ENCODE measurements at places on chromosomes 16 and 17.
A peak's percentile ranks its signal among the peaks of the same experiment; 100 is the strongest.

- H3K27ac ChIP-seq, result no peak overlapping the region
- H3K27me3 ChIP-seq, result no peaks in the 10 kb centered on the region
- H3K36me3 ChIP-seq, result no peaks in the 10 kb centered on the region
Measured at GRCh38 chr17:33696102-33696501, 403.0 kb upstream of the ASIC2 start.

DNA sequence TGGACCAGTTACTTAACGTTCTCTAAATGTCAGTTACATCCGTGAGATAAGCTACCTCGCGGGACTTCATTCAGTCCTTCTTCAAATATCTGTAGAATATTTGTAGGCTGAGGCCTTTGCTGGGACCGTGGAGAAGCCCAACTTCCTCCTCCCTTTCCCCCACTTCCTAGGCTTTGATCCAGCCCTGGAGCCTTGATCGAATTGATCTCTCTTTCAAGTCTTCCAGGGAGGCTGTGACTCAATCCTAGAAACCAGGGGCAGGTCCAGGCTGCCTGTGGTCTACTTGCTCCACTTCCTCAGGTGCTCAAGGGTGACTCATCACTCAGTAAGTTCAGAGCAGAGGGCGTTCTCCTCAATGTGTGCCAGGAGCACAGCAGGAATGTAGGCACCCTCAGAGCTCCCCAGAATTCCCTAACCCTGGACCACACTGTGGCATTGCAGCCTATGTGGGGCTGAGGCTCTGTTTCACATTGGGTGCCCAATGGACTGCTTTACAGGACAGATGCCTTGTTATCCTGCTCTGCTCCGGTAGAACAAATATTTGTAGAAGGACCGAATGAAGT lies 11.2 kb upstream of the CEP20 start:
- H3K4me3 ChIP-seq, result peak overlapping the region; percentile 28
- peak overlapping the region; percentile 49 for H3K27ac ChIP-seq
- H3K4me1 ChIP-seq, result peaks cover 35% of the 10 kb centered on the region
- peak; percentile 76 for DNase-seq
- H3K36me3 ChIP-seq, result no peaks in the 10 kb centered on the region
- no peaks in the 10 kb centered on the region for H3K27me3 ChIP-seq

DNA sequence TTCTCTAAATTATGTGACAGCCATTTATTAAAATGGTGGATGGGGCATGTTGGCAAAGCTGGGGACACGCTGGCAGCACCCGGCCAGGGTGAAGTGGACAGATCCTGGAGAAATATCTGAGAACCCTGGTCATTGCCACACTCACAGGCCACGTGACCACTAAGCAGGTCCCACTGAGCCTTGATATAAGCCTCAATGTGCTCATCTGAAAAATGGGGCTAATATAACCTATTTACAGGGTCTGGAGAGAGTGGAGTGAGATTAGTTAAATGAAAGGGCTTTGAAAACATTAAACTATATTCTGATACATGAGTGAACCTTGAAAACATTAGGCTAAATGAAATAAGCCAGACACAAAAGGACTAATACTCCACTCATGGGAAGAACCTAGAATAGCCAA lies 108.9 kb downstream of the RBFOX3 start:
- H3K4me1 ChIP-seq, result no peaks in the 10 kb centered on the region
- no peak overlapping the region for H3K4me3 ChIP-seq
- DNase-seq, result no peak
- no peak overlapping the region for H3K27ac ChIP-seq

GRCh38 chr16:58200004-58200797 lies 2.3 kb upstream of the CSNK2A2 start:
- DNase-seq, result no peak
- H3K4me3 ChIP-seq, result no peak overlapping the region
- peaks cover 16% of the 10 kb centered on the region for H3K36me3 ChIP-seq
- H3K27ac ChIP-seq, result no peak overlapping the region
- peaks cover 36% of the 10 kb centered on the region for H3K27me3 ChIP-seq
- H3K4me1 ChIP-seq, result peaks cover 27% of the 10 kb centered on the region

DNA sequence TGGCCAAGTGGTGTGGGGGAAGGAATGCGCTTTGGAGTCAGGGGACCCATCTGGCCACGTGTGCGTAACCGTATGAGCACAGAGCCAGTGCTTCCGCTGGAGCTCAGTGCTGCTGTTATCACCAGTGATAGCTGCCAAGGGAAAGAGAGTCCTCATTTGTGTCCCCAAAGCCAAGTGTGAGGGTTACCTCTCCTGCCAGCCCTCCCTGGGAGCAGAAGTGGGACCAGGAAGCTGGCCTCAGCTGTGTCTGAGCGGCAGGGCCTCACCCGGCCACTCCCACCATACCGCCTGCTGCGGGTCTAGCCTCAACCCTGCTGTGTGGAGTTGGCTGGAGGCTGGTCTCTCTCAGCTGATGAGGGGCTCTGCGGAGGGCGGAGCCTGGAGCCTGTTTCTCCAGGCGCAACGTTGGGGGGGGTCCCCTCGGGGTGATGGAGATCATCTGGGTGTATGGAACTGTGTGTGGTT lies 44.5 kb downstream of the MEAK7 start:
- DNase-seq, result no peak
- no peak overlapping the region for H3K4me3 ChIP-seq
- H3K36me3 ChIP-seq, result peaks cover 46% of the 10 kb centered on the region
- H3K4me1 ChIP-seq, result no peaks in the 10 kb centered on the region

- H3K36me3 ChIP-seq, result no peaks in the 10 kb centered on the region
- no peak overlapping the region for H3K4me3 ChIP-seq
- no peak overlapping the region for H3K27ac ChIP-seq
- 0 out of 2 replicates have a peak, but pooled peaks cover 1% of the 10 kb centered on the region for H3K27me3 ChIP-seq
- no peak for DNase-seq
- H3K4me1 ChIP-seq, result no peaks in the 10 kb centered on the region
Measured at GRCh38 chr16:59116744-59117143, 382.6 kb upstream of the GOT2 start.

- DNase-seq, result peak; percentile 71
- H3K27me3 ChIP-seq, result peaks cover 4% of the 10 kb centered on the region
- H3K27ac ChIP-seq, result peak overlapping the region; percentile 93
Measured at GRCh38 chr17:602436-602835, 112.2 kb downstream of the VPS53 start.

DNA sequence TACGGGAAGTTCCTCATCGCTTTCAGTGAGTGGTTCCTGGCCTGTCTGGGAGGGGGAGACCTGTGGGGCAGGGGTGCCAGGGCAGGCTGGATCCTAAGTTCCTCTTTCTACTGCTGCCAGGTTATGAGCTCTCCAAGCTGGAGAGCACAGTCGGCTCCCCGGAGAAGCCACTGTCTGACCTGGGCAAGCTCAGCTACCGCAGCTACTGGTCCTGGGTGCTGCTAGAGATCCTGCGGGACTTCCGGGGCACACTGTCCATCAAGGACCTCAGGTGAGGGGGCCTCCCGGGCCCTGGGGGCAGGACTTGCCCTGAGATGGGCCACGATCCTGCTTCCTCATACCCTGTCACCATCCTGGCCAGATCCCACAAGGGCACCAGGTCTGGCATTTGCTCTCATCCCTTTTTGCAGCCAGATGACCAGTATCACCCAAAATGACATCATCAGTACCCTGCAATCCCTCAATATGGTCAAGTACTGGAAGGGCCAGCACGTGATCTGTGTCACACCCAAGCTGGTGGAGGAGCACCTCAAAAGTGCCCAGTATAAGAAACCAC lies 5.1 kb downstream of the PRSS8 start:
- peaks cover 13% of the 10 kb centered on the region for H3K27me3 ChIP-seq
- H3K36me3 ChIP-seq, result no peaks in the 10 kb centered on the region
- H3K27ac ChIP-seq, result no peak overlapping the region
- H3K4me3 ChIP-seq, result no peak overlapping the region

DNA sequence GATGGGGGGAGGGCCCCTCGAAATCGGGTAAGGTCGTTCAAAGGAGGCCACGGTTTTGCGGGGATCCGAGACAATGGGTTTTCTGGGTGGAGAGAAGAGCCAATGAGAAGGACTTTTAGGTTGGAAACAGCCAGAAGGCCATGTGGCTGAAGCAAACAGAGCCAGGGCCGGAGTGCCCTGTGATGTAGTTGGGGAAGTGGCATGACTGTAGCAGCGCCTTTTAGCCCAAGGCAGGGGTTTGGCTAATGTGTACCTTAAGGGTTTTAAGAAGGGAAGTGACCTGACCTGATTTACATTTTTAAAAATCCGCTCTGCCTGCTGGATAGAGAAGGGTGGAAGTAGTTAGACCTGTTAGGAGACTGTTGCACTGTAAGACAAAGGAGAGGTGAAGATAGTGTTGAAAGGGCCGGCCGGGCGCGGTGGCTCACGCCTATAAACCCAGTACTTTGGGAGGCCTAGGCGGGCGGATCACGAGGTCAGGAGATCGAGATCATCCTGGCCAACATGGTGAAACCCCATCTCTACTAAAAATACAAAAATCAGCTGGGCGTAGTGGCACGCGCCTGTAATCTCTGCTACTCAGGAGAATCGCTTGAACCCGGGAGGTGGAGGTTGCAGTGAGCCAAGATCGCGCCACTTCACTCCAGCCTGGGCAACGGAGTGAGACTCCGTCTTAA lies 1.0 kb downstream of the LYRM1 start:
- H3K36me3 ChIP-seq, result peaks cover 33% of the 10 kb centered on the region
- H3K27ac ChIP-seq, result peak overlapping the region; percentile 97
- H3K4me3 ChIP-seq, result peak overlapping the region; percentile 89
- peaks cover 2% of the 10 kb centered on the region for H3K27me3 ChIP-seq

GRCh38 chr17:37750292-37750691 lies 5.4 kb upstream of the HNF1B start:
- no peak overlapping the region for H3K27ac ChIP-seq
- peaks cover 26% of the 10 kb centered on the region for H3K4me1 ChIP-seq
- H3K27me3 ChIP-seq, result peaks cover 20% of the 10 kb centered on the region

GRCh38 chr17:29972277-29972676 lies 30.8 kb downstream of the EFCAB5 start:
- no peaks in the 10 kb centered on the region for H3K36me3 ChIP-seq
- H3K27me3 ChIP-seq, result no peaks in the 10 kb centered on the region
- no peak overlapping the region for H3K27ac ChIP-seq
- H3K4me3 ChIP-seq, result no peak overlapping the region
- H3K4me1 ChIP-seq, result peaks cover under 1% of the 10 kb centered on the region

DNA sequence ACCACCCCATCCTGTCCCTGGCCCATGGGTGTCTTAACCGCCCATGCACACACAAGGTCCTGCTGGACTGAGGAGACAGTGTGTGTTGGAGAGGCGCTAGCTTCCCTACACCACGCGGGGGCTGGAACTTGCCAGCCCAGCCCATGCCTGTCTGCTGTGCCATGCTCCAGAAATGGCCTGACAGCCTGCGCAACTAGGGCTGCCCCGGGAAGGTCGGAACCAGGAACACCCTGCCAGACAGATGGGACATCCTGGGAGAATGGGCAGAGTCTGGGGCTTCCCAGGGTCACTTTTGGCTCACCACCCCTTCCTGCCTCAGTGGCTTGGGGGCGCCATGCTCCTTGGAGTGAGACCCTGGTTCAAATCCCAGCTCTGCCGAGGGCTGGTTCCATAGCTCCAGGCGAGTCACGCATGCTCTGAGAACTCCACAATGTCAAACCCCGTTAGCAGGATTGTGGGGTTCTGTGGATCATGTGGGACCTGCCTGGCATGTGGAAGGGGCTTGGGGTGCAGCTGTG lies 36.2 kb downstream of the SREBF1 start:
- no peak overlapping the region for H3K4me3 ChIP-seq
- H3K27ac ChIP-seq, result no peak overlapping the region
- H3K4me1 ChIP-seq, result peaks cover 2% of the 10 kb centered on the region
- peaks cover 13% of the 10 kb centered on the region for H3K36me3 ChIP-seq
- DNase-seq, result no peak
- peaks cover 10% of the 10 kb centered on the region for H3K27me3 ChIP-seq

DNA sequence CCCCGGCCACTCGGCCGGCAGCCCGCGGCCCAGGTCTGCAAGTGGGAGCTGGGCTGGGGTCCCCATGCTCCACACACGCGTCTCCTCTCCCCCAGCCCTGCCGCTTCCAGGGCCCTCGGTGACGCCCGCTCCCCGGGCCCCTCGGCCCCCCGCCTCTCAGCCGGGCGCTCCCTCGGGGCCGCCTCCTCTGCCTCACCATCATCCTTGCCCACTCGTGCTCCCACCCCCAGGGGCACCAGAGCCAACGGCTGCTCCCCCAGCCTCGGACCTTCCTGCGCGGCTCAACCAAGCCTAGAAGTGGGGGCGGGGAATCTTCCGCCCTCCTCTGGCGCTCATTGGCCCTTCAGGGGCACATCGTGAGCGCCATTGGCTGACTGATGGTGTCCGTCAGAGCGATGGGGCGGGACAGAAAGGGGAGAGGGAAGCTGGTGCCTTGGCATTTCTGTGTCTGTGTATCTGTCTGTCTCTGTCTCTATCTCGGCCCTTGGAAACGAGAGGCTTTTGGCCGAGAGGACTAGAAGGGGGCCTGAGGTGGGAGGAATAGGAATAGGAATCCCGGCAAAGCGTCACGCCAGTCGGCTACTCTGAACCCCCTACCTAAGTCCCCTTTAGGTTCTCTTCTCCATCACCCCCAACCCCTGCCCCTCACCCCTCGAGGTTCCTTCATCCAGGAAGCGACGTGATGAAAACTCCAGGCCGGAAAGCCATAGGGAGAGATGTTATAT lies 88.9 kb downstream of the CDC27 start:
- H3K27ac ChIP-seq, result peak overlapping the region; percentile 96
- peaks cover 6% of the 10 kb centered on the region for H3K27me3 ChIP-seq
- peaks cover 4% of the 10 kb centered on the region for H3K36me3 ChIP-seq
- DNase-seq, result peak; percentile 90
- H3K4me3 ChIP-seq, result peak overlapping the region; percentile 99
- peaks cover 19% of the 10 kb centered on the region for H3K4me1 ChIP-seq

DNA sequence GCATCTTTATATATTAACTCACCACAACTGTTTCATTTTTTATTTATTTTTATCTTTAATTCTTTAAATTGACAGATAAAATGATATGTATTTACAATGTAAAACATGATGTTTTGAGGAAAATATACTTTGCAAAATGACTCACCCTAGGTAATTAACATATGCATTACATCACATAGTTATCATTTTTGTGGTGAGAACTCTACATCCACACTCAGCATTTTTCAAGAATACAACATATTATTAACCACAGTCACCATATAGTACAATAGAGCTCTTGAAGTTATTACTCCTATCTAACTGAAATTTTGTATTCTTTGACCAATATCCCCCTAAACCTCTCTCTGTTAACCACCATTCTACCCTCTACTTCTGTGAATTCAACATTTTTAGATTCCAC lies 194.7 kb upstream of the KIF2B start:
- no peak overlapping the region for H3K4me3 ChIP-seq
- DNase-seq, result no peak
- no peaks in the 10 kb centered on the region for H3K36me3 ChIP-seq
- no peaks in the 10 kb centered on the region for H3K27me3 ChIP-seq
- no peaks in the 10 kb centered on the region for H3K4me1 ChIP-seq
